ENCODE measurements at places on chromosomes 4 and X.

DNA sequence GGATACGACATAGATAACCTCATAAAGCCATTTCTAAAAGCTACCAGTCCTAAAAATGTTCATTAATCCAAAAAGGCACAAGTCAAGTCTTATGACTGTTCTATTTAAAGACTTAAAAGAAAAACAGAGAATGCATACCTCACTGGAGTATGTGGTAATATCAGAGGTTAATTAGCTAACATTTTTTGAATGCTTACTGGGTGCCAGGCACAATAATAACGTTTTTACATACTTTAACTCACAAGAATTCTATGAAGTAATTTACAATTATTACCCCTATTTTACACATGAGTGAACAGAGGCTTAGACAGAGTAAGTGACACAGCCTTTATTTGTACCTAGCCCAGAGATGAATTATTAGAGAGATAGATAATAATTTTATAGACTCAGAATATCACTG lies 207.5 kb downstream of the PDGFC start:
- DNase-seq: no peak

DNA sequence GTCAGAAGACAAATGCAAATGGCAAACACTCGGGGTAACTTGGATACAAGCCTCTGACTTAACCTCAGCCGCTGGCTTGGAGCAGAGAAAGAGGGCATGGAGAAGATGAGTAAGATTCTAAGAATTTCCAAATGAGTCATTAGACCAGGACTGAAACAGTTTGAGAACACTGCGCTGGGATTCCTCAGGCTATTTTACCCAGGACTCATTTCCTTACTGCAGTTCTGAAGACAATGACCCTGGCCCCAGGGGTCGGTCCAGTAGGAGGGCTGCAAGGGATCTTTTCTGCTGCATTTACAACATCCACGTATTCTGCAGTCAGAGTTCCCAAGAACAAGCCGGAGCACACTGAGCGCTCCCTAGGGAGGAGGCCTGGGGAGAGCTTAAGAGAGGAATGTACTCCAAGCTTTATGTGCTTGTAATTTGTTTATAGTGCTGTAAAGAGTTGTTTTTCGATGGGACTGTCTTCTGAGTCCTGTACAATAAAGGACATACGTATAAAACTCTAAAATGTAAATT lies 27.3 kb upstream of the SORBS2 start:
- no peak for DNase-seq

DNA sequence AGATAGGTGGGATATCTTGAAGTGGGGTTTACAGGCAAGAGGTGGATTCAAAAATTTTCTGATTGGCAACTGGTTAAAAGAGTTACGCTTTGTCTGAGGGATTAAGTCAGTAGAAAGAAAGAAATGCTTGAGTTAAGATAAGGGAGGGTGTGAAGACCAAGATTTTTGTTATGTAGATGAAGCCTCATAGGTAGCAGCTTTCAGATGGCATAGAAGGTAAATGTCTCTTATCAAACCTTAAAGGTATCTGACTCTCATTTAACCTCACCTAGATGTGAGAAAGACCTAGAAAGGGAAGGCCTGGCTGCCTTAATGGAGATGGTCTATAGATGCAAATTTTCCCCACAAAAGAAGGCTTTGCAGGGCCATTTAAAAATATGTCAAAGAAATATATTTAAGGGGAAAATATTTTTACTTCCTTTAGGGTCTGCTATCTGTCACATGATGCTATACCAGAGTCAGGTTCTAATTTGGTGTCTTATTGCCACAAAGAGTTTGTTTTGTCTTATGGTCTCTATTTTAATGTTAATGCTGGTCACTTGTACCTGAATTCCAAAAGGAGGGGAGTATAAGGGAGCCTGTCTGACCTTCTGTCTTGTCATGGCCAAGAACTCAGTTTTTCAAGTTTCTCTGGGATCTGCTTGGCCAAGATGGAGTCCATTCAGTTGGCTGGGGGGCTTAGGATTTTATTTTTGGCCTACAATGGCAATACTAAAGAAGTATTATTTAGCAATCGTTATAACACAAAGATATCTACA lies 699.1 kb upstream of the AMOT start:
- no peak for DNase-seq

DNA sequence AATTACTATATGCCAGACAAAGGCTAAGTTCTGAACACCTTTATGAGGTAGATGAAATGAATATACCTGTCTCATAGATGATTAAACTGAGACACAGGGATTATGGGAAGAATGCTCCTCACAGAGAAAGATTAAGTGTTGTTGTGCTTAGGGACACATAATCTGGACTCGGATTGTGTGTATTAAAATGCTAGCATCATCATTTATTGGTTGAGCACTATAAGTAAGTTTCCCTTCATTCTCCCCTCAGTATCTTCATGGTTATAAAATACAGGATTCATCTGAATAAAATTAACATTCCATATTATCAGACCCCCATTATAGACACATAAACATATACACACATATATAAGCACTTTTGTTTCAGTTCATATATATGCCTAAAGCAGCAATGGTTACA lies 463.5 kb downstream of the PPP4R3C start:
- no peak for DNase-seq

DNA sequence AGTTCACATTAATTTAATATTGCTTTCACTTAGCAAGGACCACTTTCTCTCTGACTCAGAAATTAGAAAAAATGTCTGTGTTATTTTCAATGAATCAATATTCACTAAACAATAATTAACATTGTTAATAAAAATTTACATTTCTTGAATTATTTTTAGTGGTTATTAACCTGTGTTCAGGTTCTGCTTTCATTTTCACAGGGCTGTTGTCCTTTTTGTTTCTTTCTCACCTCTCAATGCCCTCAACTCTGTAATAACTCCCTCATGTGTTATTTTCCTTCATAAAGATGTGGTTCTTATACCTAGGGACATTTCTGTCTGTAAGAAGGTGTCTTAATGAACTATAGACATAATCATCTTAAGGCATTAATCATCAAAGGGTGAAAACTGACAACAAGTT lies 43.1 kb upstream of the PRR27 start:
- no peak for DNase-seq

DNA sequence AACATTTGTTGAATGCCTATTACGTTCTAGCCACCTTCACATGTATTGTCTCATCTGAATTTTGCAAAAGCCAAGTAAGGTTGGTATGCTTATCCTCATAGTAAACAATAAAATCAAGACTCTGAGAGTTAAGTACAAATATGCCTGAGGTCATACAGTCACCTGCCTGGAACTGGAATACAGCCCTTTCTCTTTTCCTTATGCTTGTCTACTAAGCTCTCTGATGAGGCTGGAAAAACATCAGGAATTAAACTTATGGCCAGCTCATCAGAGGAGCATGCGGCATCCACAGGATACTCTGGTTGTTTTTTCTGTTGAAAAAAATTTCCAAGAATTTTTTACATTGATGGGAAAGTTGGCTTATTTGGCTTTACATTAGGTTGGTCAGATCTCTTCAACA lies 35.5 kb downstream of the NCAPG start:
- DNase-seq: no peak

All from CD4-positive, alpha-beta T cell treated with Interleukin-21 for 1 hour (primary cell).